NCI-H2081 (cell line): ENCODE measurements at places on chromosomes 1 and 21.
A peak's percentile ranks its signal among the peaks of the same experiment; 100 is the strongest.

DNA sequence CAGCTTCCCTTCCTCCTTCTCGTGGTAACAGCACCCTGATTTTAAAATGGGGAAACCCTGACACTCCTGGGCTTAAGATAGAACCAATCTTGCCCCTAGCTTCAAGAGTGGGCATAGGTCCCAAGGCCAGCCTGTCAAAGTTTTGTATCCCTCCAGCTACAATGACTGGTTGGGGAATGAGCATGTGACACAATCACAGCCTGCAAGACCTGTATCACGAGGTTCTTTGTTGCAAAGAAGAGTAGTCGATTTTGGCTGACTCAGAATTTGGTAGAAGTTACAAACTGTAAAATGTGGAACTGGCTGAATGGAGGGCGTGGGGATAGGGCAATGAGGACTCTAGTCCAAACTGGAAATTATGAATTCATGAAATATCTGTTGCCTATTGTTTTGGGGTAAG is 18.7 kb downstream of the CTSK start:
- no peak for DNase-seq

DNA sequence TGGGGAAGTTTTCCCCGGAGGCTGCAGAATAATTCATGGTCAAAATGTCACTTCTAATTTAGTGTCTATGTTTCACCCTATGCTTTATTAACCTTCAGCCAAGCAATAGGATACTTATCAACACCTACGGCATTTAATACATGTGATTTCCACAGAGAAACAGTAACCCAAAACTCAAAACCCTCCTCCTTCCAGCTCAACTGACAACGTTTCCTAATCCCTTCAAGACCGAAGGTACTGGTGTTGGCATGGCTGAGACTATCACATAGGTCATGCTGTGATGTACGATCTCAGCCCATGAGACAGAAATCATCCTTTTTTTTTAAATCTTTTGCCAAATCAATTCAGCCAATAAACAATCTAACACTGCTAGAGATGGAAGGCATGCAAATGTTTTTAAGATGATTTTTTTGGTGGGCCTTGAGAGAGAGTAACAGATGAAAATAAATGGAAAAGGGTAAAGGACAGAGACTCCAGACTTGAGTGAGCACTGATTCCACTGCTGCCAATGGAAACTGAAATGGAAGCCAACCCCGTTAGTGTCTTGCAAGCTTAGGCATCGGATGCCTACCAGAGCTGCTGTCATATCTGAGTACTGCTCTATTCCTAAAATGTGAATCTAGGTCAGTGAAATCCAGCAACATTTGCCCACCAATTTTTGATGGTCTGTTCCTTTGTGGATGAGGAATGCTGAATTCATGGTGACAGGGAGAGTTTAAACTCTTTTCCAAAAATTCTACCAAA is 63.4 kb upstream of the BCL10 start:
- DNase-seq, result no peak

GRCh38 chr1:233673947-233674431 is 60.1 kb downstream of the KCNK1 start:
- no peak for DNase-seq

DNA sequence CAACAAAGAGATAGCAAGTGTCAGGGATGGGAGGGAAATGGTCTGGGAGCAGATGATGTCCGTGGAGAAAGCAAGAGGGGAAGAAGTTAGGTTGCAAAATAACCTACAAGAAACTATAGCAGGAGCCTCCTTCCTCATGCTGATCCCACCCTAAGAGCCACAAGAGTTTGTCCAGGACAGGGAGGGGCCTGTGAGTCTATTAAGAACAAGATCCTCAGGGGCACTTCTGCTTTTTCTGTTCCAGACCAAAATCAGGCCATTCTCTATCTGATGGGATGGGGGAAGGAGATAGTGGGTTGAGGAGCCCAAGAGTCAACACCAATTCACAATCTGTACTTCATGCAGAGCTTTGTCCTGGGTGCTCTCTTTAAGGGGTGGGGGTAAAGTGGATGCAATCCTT is 7.7 kb upstream of the ATP1A4 start:
- DNase-seq, result no peak

- DNase-seq, result peak; percentile 20
Measured at GRCh38 chr1:101567582-101568189, 330.9 kb downstream of the S1PR1 start.

DNA sequence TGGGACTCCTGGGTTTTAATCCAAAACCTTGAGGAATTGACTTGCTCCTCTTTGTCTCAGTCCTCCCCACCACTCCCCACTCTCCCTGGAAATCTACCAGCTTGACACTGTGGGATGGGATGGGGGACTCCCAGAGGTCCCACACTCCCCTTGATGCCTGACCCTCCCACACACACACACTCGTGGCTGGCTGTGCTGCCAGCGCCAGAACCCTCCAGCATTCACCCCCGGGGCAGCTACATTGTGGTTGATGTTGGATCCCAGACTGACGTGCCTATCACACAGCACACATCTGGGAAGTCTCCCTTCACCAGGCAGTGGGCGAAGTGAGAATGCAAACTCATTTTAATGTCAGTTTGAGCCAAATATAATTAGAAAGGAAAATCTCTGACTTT is 10.0 kb downstream of the KIRREL1 start:
- no peak for DNase-seq

DNA sequence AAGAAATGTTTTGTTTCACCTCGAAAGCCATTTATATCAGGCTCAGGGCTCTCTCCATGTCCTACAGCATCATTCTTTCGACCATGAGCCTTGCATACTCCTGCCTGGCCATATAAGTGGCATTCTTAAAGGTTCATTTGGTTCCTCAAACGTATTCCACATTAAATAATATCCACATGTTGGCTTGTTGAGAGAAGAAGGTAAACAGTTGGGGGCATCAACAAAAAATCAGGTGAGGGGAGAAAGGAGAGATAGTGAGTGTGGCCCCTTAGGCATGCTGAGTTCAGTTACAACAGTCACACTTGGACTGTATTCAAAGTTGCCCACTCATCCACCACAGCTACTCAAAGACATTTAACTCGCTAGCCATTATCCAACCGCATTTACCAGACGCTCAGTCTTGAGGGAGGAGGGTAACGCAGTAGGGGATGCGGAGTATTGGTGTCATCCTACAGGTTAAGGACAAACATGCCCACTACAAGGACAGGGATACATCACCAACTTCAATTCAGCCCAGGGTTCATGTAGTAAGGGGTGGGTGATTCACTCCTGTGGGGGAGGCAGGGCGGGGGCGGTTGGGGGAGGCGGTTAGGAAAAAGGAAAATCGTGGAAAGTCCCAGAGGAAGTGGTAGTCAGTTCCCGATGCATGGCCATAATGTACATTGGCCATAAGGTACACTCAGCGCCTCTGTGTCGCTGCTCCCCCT is 1.4 kb downstream of the ZNF697 start:
- DNase-seq, result no peak

DNA sequence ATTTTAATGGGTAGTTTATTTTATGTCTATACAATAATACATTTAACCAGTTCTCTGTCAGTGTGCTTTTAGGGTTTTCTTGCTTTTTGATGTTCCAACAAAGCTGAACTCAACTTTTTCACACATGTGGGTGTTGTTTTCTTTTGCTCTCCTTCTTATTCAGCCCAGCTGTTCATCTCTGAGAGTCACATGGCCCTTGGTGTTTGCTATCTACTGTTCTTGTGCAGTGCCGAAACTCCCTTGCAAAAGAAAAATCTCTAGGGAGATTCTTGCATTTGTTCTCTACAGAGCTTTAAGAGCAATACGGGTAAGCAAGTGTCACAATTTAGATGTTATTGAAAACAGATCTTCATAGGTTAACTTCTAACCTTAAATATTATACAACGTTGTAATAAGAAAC is 281.1 kb upstream of the CXADR start:
- no peak for DNase-seq

DNA sequence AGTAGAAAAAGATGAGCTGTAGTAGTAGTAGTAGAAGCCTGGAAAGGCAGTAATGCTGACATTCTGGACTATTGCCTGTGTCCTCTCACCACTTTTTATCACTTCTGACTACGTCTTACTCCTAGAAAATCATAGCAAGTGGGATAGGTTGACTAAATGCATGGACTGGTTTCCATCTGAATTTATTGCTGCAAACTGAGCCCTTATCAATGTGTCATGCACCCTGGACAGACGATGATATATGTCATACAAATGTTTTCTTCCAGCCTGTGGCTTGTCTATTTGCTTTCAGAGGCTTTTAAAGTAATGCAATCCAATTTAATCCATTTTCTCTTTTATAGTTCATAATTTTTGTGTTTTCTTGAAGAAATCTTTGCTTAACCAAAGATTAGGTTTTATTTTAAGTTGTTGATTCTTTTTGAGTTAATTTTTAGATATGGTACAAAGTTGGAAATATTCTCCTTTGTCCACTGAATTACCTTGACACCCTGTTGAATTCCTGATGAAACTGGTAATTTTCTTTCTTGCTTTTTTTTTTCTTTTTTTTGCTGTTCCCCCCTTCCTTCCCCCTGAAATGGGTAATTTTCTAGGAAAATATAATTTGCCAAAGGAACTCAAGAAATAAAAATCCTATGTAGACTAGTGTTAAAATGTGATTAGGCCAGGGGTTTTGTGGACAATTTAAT is 47.1 kb downstream of the PHACTR4 start:
- DNase-seq, result no peak

- DNase-seq, result no peak
Measured at GRCh38 chr1:167443757-167444156, 74.6 kb downstream of the CD247 start.

GRCh38 chr1:160646711-160647328 is at the start of gene SLAMF1:
TSS of gene SLAMF1 (minus strand) at chr1:160647044. CDS start at chr1:160646945, 99 bp downstream.
- DNase-seq, result no peak

DNA sequence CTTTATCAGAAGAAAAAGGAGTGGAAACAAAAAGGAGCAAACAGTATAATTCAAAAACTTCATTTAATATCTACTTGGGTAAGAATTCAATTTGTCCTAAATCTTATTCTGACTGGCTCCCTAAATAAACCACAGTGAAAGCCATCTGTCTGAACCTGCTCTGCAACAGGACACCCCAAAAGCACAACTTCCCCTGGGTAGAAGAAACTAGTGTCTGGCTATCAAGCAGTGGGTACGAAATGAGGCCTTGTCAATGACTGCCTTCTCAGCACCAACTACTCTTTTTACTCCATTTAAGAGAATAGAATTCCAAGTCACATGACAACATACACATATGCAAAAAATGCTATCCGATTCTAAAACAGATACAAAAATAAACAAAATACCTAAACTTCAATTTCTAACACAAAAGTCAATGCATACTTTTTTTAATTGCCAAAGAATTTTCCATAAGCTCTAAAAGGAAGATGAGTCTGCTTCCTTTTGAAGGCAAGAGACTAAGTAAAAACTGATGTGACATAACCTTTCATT is 206.8 kb downstream of the SLC45A1 start:
- DNase-seq, result no peak

GRCh38 chr1:3625151-3625907 is 514 bp downstream of the TPRG1L start:
- DNase-seq, result peak; percentile 25

DNA sequence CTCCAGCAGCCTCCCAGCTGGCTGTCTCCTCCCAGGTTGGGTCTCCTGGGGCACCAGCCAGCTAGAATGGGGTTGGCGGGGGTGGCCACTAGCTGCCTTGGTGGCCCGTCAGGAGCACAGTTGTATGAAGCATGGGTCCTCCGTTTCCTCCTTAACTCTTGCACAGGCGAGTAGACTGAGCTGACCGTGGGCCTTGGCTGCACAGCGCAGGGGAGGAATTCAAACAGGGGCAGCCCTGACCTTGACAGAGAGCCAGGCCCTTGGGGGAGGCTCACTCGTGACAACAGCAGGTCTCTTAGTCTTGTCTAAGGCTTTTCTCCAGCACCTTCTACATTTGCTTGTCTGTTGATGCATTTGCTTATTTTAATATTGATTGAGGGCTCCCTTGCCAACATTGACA is 114.1 kb downstream of the PRDM2 start:
- no peak for DNase-seq

GRCh38 chr21:34035619-34036354 is 37.6 kb upstream of the MRPS6 start:
- no peak for DNase-seq

GRCh38 chr1:162218975-162219374 is 149.5 kb downstream of the NOS1AP start:
- no peak for DNase-seq

GRCh38 chr1:107889524-107889923 is 75.5 kb downstream of the VAV3 start:
- DNase-seq, result no peak

GRCh38 chr1:214650664-214651063 is 47.7 kb downstream of the CENPF start:
- DNase-seq, result no peak

- no peak for DNase-seq
Measured at GRCh38 chr1:180171691-180172090, 17.0 kb downstream of the QSOX1 start.

- no peak for DNase-seq
Measured at GRCh38 chr21:37568916-37569315, 202.3 kb downstream of the DYRK1A start.

DNA sequence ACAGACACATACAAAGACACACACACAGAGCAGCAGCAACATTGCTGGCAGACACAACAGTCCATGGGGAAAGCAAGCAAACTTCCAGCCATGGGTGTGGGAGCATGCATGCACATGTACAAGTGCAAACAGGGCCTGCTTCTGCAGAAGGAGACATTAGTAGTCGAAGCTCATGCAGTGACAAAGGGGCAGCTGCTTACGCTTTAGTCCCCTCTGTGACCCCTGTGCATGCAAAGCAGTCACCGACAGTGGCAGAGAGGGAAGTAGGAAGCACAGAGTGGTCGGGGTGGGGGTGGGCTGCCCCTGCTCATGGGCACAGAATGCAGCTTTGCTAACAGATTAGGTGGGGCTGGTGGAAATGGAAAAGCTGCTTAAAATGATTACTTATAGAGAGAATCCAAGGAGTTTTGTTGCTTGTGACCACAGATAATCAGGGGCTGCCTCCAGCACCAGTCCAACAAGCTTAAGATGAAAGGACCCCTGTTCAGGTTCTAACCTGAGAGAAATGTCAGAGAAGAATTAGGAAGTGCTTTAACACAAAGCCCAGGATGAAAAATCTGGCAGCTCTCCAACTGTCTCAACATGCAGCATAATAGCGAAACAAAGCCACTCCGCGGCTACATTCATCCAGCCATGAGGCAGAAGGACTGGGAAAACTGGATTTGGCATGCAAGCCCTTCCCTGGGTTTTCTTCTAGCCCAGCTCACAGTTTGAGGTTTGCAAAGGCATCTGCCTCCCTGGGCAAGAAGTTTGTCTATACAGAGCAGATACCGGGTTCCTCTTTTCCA is 378.9 kb downstream of the KCNH1 start:
- DNase-seq, result peak; percentile 91

GRCh38 chr1:151069103-151069486 is 1.5 kb upstream of the GABPB2 start:
- DNase-seq, result no peak

- DNase-seq, result no peak
Measured at GRCh38 chr1:25727635-25728286, 72.2 kb upstream of the SELENON start.

GRCh38 chr1:186629341-186629740 is 50.9 kb downstream of the PTGS2 start:
- no peak for DNase-seq

GRCh38 chr1:61572046-61572445 is 152.9 kb downstream of the TM2D1 start:
- DNase-seq, result no peak
